Urothelium cell line (cell line): ENCODE measurements at places on chromosomes 11 and 22.

DNA sequence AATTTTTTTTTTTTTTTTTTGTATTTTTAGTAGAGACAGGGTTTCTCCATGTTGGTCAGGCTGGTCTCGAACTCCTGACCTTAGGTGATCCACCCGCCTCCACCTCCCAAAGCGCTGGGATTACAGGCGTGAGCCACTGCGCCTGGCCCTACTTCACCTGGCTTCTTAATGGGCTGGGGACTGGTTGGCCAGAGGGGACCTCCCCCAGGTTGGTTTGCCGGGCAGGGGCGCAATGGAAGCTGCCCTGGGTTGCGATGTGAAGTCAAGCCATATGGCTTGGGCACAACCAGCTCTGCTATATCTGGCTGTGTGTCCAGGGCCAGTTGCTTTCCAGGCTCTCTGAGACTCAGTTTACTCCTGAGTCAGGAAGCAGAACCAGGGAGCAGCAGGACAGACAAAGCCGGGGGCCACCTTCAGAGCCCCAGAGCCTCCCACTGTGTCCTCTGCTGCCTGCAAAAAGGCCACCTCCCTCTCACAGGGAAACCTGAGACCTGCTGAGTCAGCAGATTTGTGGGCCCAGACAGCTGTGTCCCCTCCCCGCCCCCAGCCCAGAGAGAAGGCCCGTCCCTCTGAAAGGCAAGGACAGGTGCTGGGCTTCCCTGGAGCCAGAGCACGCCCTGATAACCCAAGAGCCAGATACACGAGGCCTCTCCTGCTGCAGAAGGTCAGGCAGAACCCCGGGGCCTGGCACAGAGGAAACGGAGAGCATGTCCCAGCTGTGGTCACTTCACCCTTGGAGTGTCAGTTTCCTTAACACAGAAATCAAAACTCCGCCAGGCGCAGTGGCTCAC is 29.2 kb upstream of the DAGLA start:
- DNase-seq, result peak; percentile 21

DNA sequence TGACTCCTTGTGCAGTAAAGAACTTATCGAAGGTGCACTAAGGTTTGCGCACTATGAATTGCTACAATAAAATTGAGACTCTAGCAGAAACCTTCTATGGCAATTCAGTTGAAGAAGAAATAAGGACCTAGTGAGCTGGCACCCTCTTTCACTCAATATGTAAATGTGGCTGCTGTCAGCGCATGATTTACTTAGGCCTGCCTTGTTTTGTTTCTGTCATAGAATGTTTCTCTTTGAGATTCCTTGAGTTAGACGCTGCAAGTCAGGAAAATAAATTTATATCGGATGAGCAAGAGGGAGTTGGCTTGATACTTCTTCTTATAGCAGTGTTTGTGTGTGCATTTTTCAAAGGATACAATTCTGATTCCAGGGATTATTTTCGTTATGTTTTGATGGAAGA is 322.1 kb downstream of the BLID start:
- no peak for DNase-seq

- DNase-seq, result no peak
Measured at GRCh38 chr11:92779746-92780145, 189.7 kb upstream of the MTNR1B start.

GRCh38 chr22:37384691-37385090 is 42.6 kb downstream of the ELFN2 start:
- no peak for DNase-seq

GRCh38 chr11:11230802-11231562 is 122.1 kb downstream of the CSNK2A3 start:
- DNase-seq, result peak; percentile 20

GRCh38 chr11:4560467-4560866 is 15.5 kb downstream of the OR52M1 start:
- DNase-seq, result no peak

DNA sequence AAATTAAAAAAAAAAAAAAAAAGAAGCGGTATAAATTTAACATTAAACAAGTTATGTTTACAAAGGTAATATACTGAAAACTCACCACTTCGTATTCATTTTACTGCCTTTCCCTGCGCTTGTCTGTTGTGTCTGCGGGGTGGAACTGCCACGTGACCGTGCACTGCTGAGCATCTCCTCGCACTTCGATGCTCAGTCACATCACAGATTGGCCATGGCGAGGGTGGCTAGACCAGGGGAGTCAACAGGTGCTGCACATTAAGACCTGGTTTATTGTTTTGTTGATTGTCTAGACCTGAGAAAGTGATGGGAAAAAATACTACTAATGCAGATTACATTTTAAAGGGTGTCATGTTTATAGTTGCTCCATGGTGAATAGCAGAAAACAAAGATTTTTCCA is 22.8 kb upstream of the TUB start:
- DNase-seq, result no peak

DNA sequence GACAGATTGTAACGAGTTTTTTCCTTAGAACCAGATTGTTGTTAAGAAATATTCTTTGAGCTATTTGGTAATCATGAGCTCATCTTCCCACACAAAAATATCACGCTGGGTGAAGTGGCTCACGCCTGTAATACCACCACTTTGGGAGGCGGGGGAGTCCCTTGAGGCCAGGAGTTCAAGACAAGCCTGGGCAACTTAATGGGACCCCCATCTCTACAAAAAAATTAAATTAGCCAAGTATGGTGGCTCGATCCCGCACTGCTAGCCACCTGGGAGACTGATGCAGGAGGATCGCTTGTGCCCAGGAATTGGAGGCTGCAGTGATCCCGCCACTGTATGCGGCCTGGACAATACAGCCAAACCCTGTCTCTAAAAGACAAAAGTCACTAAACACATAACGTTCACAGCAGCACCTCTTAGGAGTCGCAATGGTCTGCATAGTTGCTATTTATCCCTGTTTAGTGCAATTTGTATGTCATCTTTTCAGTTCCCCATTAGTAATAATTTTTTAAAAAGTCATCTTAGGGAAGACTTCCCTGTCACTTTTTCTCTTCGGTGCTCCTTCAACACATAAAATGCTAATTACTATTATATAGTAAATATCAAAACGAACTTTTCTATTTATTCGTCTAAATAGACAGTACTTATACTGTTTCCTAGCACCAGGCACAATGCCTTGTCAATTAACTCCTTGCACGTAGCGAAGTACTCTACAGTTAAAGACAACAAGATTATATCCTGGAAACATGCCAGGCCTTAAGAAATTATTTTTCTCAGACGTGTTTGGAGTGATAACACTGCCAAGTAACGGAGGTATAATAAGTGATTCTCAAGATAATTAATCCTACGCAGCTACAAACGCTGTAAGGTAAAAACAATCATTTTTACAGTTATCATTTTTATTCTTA is 1.1 kb downstream of the ST13 start:
- no peak for DNase-seq

- peak; percentile 96 for DNase-seq
Measured at GRCh38 chr22:19717691-19718455, 3.6 kb downstream of the SEPTIN5 start.

- no peak for DNase-seq
Measured at GRCh38 chr11:63508009-63508408, 2.1 kb downstream of the LGALS12 start.

DNA sequence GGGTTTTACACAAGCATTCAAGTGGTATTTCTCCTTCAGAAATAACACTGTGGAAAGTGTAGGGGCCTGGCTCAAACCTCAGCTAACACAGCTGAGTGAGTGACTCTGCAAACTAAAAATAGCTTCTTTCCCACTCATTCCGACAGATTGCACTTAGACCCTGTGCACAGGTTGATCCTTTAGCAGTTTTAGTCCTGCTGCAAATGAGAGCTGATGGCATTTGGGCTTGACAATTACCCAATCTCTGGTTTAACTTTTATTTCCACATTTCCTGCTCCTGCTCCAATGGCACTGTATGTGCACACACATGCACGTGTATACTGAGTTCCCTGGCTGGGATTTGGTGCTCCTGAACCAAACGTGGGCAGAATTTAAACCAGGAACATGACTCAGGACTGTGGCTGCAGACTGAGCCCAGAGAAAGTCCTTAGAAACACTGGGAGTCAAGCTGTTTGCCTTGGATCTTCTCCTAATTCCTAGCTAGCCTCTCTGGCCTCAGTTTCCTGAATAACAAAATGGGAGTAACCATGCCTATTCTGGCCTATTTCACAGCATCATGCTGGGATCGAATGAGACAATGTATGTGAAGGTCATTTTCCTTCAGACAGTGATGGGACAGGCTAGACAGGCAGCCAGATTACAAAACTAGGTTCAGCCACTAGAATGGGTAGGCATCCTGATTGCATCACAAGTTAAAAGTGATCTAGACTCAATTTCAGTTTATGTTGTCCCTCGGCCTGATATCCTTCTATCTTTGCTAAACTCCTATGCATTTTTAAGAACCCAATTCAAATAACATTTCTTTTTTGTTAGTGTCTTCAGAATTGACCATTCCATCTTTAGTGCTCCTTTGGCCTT is 58.2 kb downstream of the SERGEF start:
- DNase-seq, result no peak

DNA sequence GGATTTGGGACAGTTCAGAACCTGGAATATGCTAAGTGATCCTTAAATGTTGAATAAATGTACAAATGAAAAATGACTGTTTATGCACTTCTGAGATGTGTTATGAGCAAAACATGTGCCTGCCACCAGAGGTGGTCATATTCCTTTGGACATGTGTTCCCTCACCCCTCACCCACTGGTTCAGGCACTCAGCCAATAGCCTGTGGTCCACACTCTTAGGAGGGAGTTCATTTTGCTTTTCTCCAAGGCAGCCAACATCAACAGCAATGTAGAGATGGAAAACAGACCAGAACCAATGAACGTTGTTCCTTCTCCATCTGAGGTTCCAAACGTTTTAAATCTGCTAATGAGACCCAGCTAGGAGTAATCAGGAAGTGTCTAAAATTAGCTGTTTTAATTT is 44.0 kb downstream of the RPUSD4 start:
- DNase-seq, result no peak

GRCh38 chr11:116217006-116217405 is 555.8 kb downstream of the BUD13 start:
- DNase-seq, result no peak
